ENCODE measurements at places on chromosomes 12 and 14.
A peak's percentile ranks its signal among the peaks of the same experiment; 100 is the strongest.

GRCh38 chr12:69070319-69071090 lies 137.5 kb upstream of the CPM start:
- peak; percentile 57 for DNase-seq

DNA sequence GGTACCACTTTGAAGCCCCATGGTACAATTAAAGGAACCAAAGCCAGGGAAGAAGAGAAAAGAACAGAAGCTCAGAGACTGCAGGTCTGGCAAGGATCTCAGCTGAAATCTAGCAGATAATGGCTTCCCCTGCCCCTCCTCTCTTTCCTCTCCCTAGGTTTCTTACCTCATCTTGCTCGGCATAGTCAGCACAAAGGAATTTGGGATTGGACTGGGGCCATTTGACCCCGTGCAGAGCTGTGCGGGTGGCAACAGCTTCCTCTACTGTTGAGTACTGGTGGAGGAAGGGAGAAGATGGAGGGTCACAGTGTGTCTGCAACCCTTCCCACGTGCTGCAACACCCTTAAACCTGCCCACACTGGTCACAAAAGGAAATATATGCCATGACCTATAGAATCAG lies 4.7 kb upstream of the CDH24 start:
- no peak for DNase-seq

GRCh38 chr12:77940567-77940966 lies 109.9 kb downstream of the NAV3 start:
- DNase-seq: no peak

GRCh38 chr14:61515436-61516117 lies 179.7 kb upstream of the HIF1A start:
- no peak for DNase-seq

DNA sequence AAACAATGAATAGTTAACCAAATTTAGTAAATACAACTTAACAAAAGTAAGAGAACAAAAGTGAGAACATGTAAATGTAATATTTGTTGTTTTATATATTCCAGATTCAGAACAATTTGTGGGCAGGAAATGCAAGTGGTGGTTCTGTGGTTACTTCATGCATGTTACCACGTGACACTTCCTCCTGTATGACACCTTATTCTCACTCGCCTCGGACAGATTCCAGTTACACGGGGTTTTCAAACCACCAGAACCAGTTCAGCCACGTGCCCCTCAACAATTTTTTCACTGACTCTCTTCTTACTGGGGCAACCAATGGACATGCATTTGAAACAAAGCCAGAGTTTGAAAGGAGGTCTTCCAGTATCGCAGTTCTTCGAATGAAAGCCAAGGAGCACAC lies 21.0 kb downstream of the ALX1 start:
- DNase-seq: no peak

DNA sequence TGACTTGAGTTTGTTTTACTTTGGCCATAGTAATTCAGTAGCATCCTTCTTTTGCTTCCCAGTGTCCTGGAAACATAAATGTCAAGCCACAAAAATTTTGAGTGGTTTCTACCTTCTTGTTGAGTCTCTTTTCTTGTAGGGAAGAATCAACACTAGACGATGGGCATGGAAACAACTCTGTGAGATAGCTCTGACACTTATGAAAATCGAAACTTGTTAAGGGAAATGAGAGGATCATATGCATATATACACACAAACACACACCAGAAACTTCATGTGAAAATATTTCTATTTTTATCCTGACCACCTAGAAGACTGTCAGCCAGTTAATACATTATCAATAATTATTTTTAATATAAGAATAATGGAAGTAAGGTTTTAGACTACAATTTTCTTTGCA lies 1247.3 kb upstream of the FLRT2 start:
- DNase-seq: no peak

GRCh38 chr12:100138048-100138802 lies 4.4 kb downstream of the BLTP3B start:
- no peak for DNase-seq

GRCh38 chr12:13505224-13505623 lies 308.7 kb downstream of the EMP1 start:
- DNase-seq: no peak

DNA sequence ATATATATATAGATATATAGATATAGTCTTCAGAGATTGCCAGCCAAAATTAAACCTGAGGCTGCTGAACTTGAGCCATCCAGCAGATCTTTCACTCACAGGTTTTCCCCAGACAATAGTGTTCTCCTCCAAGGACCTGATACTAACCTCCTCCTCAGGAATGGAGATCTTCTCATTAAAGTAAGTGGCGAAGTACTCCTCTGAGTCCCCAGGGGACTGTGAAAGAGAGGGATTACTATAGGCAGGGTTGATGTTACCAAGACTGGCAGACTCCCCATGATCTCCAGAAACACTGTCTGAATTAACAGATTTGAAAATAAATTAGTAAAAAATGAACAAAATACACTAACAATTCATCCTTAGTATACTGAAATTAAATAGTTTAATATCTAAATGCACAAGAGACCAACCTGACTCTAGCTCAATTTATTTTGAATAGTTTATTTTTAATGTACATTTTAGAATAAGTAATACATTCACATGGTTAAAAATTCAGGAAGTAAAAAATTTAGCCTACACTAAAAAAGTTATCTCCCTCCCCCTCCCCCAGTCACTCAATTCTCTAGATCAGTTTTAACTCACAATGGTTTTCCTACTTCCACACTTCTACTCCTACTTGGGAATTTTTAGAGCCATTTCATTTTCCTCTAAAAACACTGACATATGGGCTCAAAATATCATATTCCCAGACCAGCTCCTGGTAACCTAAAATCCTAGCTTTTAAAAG lies 17.7 kb downstream of the SLC11A2 start:
- no peak for DNase-seq

DNA sequence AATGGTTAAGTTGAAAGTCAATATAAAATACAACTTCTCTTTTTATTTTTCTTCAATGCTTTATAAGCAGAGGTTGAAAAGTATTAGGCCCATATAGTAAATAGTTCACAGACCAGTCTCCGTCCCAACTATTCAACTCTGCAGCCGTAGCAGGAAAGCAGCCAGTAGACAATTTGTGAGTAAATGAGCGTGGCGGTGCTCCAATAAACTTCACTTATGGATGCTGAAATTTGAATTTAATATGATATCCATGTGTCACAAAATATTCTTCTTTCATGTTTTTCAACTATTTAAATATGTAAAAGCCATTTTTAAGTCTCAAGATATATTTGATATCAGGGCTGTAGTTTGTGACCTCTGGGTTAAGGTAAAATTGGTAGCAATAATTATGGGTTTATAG lies 17.7 kb downstream of the LIN7A start:
- DNase-seq: no peak

DNA sequence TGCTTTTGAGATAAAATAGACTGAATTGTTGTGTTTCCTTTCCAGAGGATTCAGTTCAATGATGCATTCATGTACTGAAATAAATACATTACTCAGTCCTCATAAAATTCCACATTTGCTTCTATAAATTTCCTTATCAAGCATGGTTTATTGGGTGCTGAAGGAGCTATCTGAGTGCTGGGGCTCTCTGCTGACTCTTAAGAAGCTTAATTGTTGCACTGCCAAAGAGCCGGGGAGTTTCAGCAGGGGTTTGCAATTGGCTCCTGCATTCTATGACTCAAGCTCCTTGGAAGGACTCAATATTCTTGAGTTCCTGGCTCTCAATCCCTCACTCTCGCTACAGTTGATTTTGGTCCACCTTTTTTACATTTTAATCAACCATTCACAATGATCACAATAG lies 69.8 kb upstream of the PYGL start:
- no peak for DNase-seq

DNA sequence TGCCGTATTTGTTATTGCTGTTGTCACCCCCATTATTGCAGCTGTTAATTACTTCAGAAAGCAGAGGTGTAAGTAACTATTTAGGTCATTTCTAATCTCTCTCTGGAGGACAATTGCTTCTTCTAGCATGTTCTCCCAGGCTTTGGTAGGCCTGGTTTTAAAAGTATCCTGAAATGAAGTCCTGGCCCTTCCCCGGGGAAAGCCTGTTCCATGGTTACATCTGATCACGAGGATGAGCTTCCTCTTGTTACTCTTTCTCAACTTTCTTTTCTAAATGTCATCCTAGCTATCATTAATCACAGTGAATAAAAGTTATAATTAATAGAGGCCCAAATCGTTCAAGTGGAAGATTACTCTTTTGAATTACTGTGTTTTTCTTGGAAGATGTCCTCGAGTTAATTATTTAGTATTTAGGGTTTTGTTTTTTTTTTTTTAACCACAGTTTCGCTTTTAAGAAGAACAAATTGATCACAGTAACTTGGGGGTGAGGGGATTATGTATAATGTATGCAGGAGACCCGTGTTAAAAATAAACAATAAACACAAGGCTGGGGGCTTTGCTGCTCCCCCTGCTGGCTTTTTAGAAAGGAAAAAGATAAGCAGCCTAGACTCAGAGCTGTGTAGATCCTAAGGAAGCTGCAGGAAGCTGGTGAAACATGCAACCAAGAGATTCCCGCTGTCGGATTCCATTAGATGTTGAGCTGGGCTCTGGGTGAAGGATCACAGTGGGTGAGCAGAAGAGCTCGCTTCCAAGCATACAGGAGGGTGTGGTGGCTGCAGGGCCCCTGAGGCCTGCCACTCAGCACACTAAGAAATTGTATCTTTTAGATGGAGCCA lies 420.1 kb downstream of the FUT8 start:
- DNase-seq: no peak

DNA sequence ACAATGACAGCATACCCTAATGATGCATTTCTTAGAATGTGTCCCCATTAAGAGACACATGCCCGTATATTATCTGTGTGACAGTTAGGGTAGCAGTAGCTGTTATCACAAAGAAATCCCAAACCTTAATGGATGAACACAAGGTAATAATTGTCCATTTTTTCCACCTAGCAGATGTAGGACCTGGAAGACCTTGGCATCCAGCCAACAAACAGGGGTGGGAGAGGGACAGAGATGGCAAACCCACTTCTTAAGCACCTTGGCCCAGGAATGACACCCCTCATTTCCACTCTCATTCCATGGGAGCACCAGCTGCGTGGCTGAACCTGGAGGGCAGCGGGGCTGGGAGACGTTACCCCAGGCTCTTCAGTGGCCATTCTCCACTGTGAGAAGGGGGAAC lies 679.0 kb downstream of the AACS start:
- DNase-seq: no peak

GRCh38 chr14:105315941-105316576 lies 1.5 kb downstream of the PACS2 start:
- DNase-seq: no peak

GRCh38 chr12:57390174-57390573 lies 40.7 kb downstream of the R3HDM2 start:
- no peak for DNase-seq

- no peak for DNase-seq
Observed at GRCh38 chr14:65072937-65073336, 29.4 kb downstream of the MAX start.

GRCh38 chr12:68636268-68636667 lies 25.6 kb downstream of the RAP1B start:
- no peak for DNase-seq

GRCh38 chr12:24480766-24481449 lies 468.0 kb downstream of the BCAT1 start:
- no peak for DNase-seq

DNA sequence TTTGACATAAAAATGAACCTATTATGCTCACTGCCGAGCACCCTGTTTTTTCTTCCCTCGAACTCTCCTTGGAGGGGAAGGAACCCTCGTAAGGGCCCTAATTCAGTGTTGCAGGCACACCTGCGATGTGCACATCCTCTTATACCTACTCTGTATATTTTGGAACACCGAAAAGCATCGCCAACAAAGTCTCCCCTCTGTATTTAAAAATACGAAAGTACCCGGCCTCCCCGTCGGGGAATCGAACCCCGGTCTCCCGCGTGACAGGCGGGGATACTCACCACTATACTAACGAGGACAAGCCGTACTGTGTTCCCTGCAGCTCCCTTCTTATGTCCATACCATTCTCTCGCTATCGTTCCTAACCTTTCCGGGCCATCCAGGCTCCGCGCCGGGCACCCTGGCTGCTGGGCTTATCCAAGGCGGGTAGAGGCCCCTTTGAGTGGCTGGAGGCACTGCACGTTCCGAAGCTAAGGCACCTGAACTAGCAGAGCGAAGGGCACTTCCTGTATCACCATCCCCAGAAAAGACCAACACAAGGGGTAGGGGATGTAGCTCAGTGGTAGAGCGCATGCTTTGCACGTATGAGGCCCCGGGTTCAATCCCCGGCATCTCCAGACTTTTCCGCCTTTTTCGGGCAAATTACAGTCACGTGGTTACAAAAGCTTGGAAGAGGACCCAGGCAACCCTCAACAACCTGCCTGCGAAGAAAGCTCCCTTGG lies 25.1 kb upstream of the UBC start:
- peak; percentile 89 for DNase-seq

GRCh38 chr12:132214891-132215290 lies 70.6 kb downstream of the NOC4L start:
- no peak for DNase-seq

- no peak for DNase-seq
Observed at GRCh38 chr14:67140556-67140955, 48.7 kb upstream of the GARIN2 start.

DNA sequence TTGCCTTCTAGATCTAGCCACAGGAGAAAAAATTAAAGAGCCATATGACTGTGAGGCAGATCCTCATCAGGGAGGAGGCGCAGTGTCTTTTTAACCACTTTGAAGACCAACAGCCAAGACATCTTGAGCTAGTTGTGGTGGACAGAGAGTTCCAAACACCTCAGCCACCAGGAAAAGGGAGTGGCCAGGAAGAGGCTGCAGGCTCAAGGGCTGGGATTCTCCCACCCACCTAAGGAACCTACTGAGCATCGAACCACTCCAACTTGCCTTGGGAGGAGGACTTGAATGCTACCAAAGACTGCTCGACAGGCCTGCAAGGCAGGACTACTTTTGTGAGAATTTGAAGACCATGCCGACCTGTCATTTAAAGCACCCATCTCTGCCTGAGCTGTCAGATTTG lies 14.5 kb upstream of the MDM2 start:
- DNase-seq: no peak

GRCh38 chr14:55446833-55447232 lies 6.4 kb upstream of the TBPL2 start:
- no peak for DNase-seq

GRCh38 chr12:24561882-24562770 lies 386.8 kb downstream of the BCAT1 start:
- DNase-seq: no peak

DNA sequence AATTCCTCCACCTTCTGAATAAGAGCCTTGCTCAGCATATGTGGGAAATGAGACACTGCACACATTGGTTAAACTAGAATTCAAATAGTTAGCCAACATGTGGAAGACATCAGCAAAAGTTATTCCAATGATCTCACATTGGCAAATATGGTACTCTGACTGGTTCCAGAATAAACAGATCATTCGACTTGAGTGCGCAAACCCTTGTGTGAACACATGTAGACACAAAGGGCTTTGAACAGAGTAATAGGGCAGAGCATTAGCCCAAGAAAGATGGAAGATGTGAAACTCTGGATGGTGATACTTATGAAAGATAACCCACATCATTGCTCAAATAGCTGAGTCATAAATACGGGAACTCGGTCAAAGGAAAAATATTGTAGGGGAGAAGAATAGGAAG lies 1133.4 kb upstream of the SEL1L start:
- no peak for DNase-seq

- no peak for DNase-seq
Observed at GRCh38 chr12:91556909-91557308, 374.3 kb upstream of the DCN start.

- peak; percentile 85 for DNase-seq
Observed at GRCh38 chr12:54398995-54399793, 14.7 kb upstream of the ZNF385A start.

All from stimulated activated CD4-positive, alpha-beta T cell treated with anti-CD3 and anti-CD28 coated beads, Interleukin-12 subunit alpha, Interleukin-12 subunit beta, amount 100 ng/mL, for 4 hours (primary cell).